ENCODE measurements at places on chromosomes 13 and 19.

DNA sequence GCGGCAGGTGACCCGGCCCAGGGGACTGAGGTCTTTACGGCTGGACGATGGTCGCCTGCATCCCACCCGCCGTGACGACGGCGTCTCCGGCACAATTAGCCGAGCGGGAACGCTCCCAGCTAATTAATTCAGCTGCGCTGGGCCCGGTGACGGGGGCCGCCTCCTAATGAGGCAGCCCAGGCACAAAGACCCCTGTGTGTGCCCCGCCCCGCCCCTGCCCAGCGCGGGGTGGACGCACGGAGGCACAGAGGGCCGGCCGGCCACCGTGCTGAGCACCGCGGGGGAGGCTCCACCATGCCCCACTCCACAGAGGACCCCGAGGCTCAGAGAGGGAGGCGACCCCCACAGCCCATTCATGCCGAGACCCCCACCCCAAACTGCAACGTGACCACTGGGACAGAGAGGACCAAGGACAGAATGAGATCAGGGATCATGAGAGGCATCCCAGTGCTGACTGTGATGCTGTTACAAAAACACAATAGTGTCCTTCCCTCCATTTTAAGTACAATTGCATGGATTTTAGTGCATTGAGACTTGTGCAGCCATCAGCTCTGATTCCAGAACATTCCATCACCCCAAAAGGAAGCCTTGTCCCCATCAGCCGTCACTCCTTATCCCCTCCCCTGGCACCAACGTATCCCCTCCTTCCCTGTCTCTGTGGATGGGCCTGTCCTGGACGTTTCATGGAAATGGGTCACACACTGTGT is 17.0 kb downstream of the EFNA2 start:
- DNase-seq, result no peak

GRCh38 chr19:33159893-33160292 is 28.0 kb downstream of the WDR88 start:
- DNase-seq, result no peak

DNA sequence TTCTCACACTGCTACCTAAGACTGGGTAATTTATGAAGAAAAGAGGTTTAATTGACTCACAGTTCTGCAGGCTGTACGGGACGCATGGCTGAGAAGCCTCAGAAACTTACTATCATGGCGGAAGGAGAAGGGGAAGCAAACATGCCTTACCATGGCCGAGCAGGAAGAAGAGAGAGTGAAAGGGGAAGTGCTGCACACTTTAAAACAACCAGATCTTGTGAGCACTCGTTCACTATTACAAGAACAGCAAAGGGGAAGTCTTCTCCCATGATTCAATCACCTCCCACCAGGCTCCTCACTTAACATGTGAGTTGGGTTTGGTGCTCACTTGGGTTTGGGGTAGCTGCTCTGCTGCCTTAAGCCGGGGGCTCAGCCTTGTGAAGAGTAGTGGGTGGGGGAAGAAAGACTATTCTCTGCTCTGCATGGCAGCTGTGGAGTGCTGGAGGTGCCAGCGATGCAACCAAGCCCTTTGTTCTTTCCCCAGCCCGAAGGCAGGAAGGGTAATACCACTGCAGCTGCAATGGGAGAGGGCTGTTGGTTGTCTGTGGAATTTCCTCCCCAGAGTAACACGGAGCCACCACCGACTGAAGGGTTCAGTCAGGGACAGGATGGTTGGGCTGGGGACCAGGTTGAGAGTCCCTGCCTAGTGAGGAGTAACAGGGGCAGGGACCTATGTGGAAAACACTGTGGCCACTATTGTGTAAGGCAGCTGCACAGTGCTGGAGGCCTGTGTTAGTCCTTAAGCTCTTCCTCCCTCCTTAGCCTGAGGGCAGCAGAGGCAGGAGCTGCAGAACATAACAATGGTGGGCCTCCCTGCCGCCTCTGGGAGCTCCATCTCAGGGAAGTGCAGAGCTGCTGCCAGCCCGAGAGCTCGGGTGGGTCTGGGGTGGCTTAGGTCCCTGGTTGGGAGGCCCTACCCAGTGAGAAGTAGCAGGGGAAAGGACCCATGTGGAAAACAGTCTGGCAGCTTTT is 1262.5 kb downstream of the EFNB2 start:
- no peak for DNase-seq

- DNase-seq, result no peak
Observed at GRCh38 chr13:96248103-96248502, 158.2 kb downstream of the HS6ST3 start.

DNA sequence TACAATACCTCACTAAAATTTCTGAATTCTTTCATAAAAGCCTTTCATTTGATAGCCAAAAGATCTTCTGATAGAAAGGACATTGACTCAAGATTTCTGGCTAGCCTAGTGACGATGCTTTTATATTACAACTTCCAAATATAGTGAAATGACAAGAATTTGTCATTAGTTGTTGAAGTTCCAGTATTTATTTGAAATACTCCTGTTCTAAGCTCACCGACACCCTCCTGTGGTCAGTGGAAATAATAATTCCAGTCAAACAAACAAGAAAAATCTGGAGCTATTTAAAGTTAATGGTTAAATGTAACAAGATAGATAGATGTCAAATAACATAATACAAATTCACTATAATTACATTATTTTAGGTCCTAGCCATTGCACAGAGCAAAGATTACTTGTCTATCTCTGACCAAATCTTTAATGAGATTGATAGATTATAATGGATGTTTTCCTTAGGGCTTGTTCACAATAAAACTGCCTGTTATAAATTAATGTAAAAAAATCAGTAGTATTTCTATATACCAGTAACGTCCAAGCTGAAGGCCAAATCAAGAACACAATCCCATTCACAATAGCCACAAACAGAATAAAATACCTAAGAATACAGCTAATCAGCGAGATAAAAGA is 195.5 kb downstream of the RGCC start:
- peak; percentile 71 for DNase-seq

DNA sequence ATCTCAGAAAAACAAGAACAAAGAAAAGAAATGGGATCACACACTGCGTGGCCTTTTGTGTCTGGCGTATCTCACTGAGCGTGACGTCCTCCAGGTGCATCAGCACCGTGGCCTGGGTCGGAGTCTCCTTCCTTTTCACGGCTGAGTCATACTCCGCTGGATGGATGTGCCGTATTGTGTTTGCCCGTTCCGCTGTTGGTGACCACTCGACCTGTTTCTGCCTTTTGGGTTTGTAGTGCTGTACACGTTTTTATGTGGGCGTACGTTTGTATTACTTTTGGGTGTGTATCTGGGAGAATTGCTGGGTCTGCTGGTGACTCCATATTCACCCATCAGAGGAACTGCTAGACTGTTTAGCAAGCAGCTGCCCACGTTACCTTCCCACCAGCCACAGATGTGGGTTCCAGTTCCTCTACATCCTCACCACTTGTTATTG is 11.4 kb downstream of the ARID3A start:
- no peak for DNase-seq

DNA sequence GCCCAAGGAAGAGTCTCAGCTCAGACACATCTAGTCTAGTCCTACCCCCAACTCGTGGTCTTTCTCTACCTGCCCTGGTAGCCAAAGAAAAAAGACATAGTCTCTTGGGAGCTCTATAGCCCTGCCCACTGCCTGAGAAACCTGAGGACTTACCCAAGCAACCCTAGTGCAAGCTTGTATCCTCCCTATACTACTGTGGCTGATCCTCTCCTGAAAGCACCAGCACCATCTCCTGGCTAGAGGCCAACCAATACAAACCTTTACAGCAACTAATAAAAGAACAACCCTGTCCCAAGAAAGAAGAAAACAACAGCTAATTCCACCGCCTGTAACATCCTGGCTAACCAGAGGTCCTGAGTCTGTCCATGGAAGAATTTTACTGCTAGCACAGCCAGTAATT is 532.4 kb downstream of the SLITRK6 start:
- no peak for DNase-seq

Measured in fibroblast of skin of right biceps (primary cell).